ENCODE measurements at places on chromosomes 3 and 15.

- no peak for DNase-seq
Measured at GRCh38 chr3:121658716-121659435, 1.8 kb downstream of the HCLS1 start.

GRCh38 chr3:97177242-97177641 is 362.8 kb downstream of the EPHA6 start:
- DNase-seq, result no peak

GRCh38 chr15:72935521-72935920 is 116.7 kb upstream of the NEO1 start:
- DNase-seq, result no peak

DNA sequence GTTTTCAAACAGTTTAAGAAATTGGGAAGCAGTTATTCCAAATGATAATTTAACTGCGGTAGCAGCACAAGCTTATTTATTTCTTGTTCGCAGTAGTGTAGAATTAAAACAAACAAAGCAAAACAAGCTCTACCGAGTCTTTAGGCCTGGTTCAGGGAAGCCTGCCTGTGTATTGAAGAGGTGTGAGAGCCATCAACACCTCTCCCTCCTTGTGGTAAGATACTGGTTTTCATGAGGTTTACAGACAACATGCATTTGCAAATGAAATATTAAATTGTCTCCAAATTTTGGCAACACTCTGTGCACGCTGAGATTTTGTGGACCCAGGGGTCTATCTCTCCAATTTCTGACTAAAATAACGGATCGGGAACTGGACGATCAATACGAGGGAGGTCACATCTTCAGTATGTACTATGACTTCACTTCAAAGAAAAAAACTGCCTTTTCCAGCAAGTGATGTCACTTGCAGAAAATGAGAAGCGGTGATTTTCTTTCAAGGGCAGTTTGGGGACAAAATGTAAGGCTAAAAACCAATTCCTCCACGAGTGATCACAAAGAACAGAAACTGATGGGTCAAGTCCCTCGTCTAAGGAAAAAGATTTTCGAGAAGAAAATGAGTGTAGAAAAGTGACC is 721 bp downstream of the ATR start:
- DNase-seq, result no peak

GRCh38 chr15:99906793-99907192 is 173.6 kb upstream of the LYSMD4 start:
- DNase-seq, result no peak

- DNase-seq, result no peak
Measured at GRCh38 chr15:25090073-25090733, 135.4 kb downstream of the SNRPN start.

- DNase-seq, result no peak
Measured at GRCh38 chr15:68205954-68206539, 915 bp upstream of the CALML4 start.

DNA sequence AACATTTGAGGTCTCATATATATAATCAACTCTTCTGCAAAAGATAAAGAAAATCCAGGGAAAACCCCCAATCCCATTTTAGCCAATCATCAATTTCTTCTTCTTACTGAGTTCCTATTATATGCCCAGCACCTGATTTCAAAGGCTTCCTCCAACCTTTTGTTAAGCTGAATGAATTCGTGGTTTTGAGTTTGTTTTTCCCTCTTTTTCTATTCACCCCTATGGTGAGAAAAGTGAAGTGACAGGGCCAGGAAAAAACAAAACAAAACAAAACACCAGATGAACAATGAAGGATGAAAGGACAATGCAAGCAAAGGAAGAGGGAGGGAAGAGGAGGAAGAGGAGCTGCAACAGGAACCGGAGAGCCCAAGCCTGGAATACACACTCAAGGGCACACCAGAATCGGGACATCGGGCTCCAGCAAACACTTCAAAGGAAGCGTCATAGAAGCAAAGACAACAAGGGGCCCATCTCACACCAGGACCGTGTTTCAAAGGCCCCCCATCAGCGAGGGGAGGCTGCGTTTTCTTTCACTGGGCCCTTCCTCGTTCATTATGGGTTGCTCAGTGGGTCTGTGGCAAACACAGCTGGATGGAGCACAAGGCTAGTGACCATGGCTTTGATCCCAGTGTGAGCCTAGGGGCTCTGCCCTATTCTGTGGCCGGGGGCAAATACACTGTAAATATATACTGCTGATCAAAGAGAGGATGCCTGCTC is 50.2 kb downstream of the VGLL4 start:
- no peak for DNase-seq

DNA sequence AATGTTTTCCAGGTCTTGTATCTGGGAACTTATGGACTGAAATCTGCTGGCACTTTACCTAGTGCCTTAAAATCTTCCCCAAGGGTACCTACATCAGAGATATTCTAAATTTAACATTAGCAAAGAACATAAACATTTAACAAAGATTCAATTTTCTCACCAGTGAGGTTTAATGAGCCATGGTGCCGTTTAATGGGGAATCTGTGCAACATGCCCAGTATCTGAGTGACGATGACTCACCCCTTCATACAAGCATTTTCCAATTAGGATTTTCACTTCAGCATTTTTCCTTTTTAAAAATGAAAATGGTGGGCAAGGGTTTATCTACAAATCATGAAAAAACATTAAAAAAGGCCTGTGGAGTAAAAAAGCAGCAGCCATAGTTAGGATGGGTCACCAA is 189.4 kb downstream of the SLC9A9 start:
- no peak for DNase-seq

GRCh38 chr3:160286231-160286630 is 61.0 kb downstream of the C3orf80 start:
- no peak for DNase-seq
